ENCODE measurements at places on chromosomes 6 and 20. TPM values are rescaled to one million over a fixed set of nuclear protein-coding genes. Genes with fewer than 3 reads are reported as not detected.

The SLC17A1 gene
- not detected for total RNA-seq

The PGK2 gene
- not detected for total RNA-seq

The CCDC170 gene
- 3.4 TPM for total RNA-seq

The UNC93A gene
- total RNA-seq, result not detected

The HS3ST5 gene
- not detected for total RNA-seq

DNA sequence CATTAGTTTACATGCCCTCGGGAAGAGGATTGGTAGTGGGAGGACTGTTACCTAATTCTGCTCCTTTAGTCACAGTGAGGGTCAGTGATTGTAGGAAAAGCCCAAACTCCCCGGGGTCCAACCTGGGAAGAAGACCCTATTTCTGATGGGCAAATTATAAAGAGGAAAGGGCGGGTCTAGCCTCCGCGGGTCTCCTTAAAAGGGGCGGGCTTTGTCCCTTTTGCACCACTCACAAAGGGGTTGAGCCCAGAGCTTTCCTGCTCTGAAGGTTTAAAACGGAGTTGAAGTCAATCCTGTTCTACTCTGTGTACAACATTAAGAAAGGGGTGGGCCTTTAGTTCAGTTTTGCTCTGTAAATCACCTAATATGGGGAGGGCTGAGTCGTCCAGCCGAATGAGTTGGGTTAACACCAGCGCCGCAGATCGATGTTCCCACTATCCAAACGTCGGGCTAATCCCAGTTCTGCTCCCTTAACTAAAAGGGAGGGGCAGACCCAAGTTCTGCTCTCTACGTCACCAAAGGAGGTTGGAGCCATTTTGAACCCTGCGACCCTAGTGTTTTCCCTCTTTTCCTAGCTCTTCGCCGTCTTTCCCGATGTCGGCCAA, 920 bp upstream of the RNF5 start:
- no peaks in the 10 kb centered on the region for H3K27me3 ChIP-seq
- peaks cover 7% of the 10 kb centered on the region for H3K36me3 ChIP-seq
- peak overlapping the region; percentile 96 for H3K4me3 ChIP-seq
- peak overlapping the region; percentile 94 for H3K27ac ChIP-seq
- DNase-seq, result no peak

DNA sequence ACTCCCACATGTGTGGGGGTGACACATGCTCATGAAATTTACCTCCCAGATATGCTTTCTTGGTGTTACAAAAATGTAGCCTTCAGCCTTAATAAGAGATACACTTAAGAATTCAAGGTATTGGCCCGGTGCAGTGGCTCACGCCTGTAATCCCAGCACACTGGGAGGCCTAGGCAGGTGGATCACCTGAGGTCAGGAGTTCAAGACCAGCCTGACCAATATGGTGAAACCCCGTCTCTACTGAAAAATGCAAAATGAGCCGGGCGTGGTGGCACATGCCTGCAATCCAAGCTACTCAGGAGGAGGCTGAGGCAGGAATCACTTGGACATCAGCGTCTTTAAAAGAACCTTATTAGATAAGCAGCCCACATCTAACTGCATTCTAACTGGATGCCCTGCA, 614.3 kb upstream of the CDH4 start:
- H3K27me3 ChIP-seq, result no peaks in the 10 kb centered on the region
- DNase-seq, result no peak
- H3K27ac ChIP-seq, result no peak overlapping the region

DNA sequence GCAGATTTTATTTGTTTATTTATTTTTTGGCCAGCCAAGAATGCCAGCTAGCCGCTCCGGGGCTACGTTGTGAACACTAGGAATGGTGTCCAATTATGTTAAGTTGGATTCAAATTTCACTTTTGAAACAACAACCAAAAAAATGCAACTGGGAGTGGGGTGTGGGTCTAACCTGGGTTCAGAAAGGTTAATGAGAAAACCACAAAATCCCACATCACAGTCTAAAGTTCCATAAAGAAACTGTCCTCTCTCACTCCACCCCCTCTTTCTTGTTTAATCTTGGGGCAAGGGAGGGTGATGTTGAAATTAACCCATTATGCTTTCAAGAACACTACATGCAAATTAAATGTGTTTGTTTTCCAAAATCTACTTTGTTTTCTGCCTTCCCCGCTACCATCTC, 77.2 kb downstream of the LINC00237 start:
- H3K4me3 ChIP-seq, result no peak overlapping the region
- H3K27ac ChIP-seq, result peak overlapping the region; percentile 58
- no peaks in the 10 kb centered on the region for H3K27me3 ChIP-seq

DNA sequence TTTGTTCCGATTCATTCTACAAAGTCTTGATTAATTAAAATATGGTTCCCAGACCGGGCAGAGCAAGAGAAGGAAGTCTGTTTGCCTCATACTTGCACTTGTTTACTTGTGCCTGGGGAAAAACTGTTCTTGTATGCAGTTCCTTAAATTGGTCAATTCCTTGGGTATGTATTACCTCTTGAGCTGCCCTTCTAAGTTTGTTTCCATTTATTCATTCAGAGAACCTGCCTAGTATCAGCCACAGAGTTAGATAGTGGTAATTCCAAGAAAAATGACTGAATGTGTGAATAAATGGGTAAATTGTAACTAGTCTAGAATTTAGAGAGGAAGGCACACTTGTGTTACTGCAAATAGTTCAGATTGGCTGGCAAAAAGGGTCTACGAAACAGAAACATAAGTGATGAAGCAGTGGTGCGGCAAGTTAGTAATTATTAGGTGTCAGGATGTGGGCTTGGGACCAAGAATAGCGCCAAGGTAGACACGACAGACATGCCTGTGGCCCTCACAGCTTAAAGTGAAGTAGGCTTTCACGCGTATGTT, 525 bp upstream of the MAK start:
- no peak for DNase-seq
- no peaks in the 10 kb centered on the region for H3K4me1 ChIP-seq
- H3K27me3 ChIP-seq, result no peaks in the 10 kb centered on the region

GRCh38 chr6:13141387-13141786, 186.9 kb downstream of the TBC1D7 start:
- DNase-seq, result no peak
- no peak overlapping the region for H3K27ac ChIP-seq
- H3K4me1 ChIP-seq, result no peaks in the 10 kb centered on the region
- no peaks in the 10 kb centered on the region for H3K27me3 ChIP-seq

GRCh38 chr6:31385041-31385440, 18.4 kb upstream of the MICA start:
- H3K27me3 ChIP-seq, result no peaks in the 10 kb centered on the region
- H3K4me3 ChIP-seq, result no peak overlapping the region
- H3K27ac ChIP-seq, result no peak overlapping the region
- no peaks in the 10 kb centered on the region for H3K36me3 ChIP-seq
- no peak for DNase-seq
- H3K4me1 ChIP-seq, result no peaks in the 10 kb centered on the region

GRCh38 chr6:47007657-47008396, 34.3 kb downstream of the ADGRF1 start:
- H3K36me3 ChIP-seq, result no peaks in the 10 kb centered on the region
- H3K27ac ChIP-seq, result no peak overlapping the region
- H3K27me3 ChIP-seq, result no peaks in the 10 kb centered on the region
- H3K4me1 ChIP-seq, result peaks cover 9% of the 10 kb centered on the region

DNA sequence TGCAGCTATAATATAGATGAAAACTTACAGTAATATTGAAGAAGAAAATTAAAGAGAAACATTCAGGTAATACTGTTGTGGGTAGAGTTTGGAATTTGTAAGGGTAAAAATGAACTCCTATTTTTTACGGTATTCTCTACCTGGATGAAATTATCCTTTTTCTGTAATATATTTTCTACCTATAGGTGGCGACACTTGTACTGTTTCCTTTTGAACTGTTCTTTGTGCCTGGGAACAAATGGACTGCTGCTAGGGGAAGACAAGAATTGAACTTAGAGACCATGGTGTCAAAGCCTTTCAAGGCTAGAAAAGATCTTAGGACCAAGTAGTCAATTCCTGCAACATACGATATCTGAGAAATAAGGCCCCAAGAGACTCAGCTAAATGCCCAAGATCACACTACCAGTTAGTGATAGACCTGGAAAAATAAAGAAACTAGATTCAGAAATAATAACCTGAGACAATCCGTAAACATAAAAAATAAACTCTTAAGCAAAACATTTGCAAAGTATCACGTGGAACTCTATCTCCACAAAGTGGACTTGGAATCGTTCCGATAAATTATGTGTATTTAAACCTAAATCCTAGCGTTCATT, 383.8 kb downstream of the TFAP2A start:
- H3K27me3 ChIP-seq, result no peaks in the 10 kb centered on the region
- no peaks in the 10 kb centered on the region for H3K36me3 ChIP-seq
- DNase-seq, result no peak
- no peak overlapping the region for H3K4me3 ChIP-seq

DNA sequence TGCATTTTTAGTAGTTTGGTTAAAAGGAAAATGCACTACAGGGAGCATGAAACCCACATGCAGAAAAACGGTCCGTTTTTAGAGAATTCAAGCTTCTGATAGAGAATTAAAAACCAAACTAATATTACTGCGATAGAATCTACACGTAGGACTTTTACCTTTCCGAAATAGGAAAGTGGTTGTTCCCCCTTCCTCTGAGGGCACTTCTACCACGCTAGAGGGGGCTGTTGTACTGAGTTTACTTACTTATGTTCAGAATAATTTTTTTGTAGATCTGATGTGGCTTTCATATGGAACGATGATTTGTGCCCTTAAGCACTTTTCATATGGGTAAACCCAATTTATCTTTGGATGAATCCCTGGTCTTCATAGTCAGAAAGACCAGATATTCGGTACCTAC, 264.3 kb upstream of the PLN start:
- no peak overlapping the region for H3K4me3 ChIP-seq
- no peaks in the 10 kb centered on the region for H3K36me3 ChIP-seq
- H3K27me3 ChIP-seq, result no peaks in the 10 kb centered on the region
- H3K27ac ChIP-seq, result no peak overlapping the region

DNA sequence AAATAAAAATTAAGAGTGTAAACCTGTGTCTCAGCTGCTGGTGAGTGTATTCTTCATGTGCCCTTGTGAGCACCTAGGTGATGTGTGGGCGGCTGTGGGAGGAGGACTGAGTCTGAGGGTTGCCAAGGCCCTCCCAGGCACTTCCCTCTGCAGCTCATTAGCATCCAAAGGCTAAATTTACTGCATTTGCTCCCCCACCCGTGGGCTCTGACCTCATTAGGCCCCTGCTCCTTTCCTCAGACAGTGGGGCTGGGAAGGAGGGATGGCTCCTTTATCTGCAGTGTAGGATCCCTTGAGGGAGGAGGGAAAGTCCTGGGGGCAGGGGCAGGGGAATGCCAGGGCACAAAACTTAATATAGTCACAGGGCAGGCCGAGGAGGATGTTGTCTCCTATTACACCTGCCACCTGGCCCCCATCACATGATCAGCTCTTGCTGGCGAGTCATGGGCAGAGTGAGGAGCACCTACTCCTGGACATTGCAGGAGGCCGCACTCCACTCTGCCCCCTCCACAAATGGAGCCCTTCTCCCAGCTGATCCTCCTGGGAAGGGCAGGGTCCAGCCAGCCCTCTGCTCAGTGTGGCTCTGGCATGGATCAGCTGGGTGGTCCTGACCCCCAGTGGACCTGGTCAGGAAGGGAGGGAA, 133.2 kb downstream of the MRPL14 start:
- H3K4me3 ChIP-seq, result no peak overlapping the region
- H3K4me1 ChIP-seq, result peaks cover 10% of the 10 kb centered on the region
- no peak for DNase-seq
- no peaks in the 10 kb centered on the region for H3K27me3 ChIP-seq
- no peaks in the 10 kb centered on the region for H3K36me3 ChIP-seq

- H3K4me1 ChIP-seq, result no peaks in the 10 kb centered on the region
- no peaks in the 10 kb centered on the region for H3K36me3 ChIP-seq
- no peak overlapping the region for H3K27ac ChIP-seq
Observed at GRCh38 chr6:167467282-167467681, 142.4 kb downstream of the TTLL2 start.
